ENCODE measurements at places on chromosomes 2 and 18.

DNA sequence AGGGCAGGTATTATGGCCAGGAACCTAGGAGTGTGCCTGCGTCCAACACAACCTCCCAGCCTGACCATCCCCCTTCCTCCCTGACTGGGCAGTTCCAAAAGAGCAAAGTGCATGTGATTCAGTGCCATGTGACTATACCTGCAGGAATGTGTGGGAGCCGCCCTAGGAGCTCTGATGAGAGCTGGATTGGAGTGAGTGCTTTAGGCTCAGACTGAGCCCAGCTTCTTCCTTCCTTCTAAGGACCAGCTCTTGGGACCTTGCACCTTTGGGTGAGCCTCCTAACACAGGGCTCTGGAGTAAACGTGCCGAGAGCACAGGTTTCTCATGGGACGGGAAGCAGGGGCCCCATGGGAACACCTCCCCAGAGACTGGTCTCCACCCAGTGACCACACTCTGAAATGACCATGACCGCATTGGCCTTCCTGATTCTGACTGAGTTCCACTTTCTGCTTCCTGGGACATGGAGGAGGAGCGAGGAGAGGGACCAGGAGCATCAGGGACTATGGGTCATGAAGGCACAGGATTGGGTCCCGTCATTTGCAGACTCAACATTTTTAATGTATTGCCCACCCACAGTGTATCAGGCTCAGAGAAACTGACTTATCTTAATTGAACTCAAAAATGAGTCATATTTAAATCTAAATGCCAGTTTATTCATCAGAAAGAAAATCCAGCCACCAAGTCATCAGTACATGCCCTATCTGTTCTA lies 87.8 kb upstream of the BCL2L11 start:
- no peak for DNase-seq

- DNase-seq: no peak
These were observed 72.1 kb downstream of the CAMKMT start for GRCh38 chr2:44433895-44434294.

- no peak for DNase-seq
These were observed 101.1 kb upstream of the ODC1 start for GRCh38 chr2:10549195-10549594.

DNA sequence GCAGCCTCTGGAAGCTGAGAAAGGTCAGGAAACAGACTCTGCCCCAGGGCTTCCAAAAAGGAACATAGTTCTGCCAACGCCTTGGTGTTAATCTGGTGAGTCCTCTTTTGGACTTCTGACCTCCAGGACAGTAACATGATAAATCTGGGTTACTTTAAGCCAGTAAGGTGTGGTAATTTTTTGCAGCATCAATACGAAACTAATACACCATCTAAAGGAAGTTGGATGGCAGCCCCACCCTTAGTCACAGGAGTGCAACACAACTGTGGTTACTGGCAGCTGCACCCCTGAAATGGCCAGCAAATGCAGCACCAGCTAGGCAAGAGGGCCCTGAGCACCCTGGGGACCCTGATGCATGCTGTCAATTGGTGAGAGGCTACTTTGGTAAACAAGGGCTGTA lies 25.8 kb downstream of the CREG2 start:
- no peak for DNase-seq

GRCh38 chr2:220586980-220587530 lies 959.6 kb downstream of the SLC4A3 start:
- DNase-seq: no peak

GRCh38 chr2:61017556-61018317 lies at the start of the genes PEX13 and PUS10:
Gene PEX13 (plus strand): TSS chr2:61017720. CDS start chr2:61017760, 40 bp downstream.
Gene PUS10 (minus strand): TSS chr2:61018255. CDS start chr2:61011890, 6,365 bp downstream.
- DNase-seq: peak; percentile 64

GRCh38 chr2:8608411-8608954 lies 73.4 kb upstream of the ID2 start:
- no peak for DNase-seq

DNA sequence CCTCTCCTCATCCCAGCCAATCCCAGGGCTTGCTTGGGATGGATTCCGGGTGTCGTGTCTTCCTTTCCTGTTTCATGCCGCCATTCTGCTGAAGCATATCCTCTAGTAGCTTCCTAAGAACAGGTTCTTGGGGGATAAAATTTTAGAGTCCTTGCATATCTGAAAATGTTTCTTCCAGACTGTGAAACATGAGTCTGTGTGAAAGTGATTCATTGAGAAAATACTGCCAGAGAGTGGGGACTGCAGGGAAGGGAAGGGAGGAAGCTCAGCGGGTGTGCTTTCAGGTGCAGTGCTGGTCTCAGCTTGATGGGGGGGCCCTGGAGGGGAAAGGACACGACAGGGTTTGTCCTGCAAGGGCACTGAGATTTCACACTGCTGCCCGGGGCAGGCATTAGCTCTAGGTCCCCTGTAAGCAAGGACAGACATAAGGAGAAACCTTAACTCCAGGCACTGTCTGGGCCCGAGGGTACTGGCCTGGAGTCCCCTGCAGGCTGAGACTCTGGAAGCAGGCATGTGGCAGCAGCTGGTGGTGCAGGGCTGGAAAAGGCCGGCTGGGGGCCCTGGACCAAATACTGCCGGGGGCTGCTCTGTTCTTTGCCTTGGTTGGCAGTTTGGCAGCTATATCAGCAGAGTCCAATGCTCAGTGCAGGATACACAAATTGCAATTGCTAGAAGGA lies 97.6 kb upstream of the HS6ST1 start:
- no peak for DNase-seq

GRCh38 chr2:161839926-161840325 lies 215.7 kb downstream of the SLC4A10 start:
- no peak for DNase-seq

DNA sequence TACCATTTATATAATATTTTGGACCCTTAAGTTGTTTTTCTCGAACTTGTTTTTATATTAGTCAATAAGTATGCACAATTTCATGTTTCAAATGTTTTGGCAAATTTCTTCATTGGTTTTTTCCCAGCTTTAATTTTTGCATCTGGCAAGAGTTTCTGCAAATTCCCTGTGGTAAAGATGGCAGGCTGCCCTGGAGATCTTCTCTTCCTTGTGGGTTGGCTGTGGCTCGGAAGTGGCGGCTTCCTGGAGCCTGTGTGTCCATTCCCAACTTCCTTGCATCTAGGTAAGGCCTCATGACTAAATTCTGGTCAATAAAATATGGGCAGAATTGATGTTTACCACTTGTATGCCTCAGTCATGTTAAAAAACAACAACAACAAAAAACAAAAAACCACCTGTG lies 818.6 kb downstream of the EPHA4 start:
- DNase-seq: no peak

All from GM12892 (cell line).